ENCODE measurements at places on chromosomes 2 and 18.

- no peak for DNase-seq
These were observed 126.6 kb downstream of the SH3RF3 start for GRCh38 chr2:109255654-109256053.

GRCh38 chr18:79952456-79952995 is 1.1 kb upstream of the SLC66A2 start:
- no peak for DNase-seq

- no peak for DNase-seq
These were observed 620.6 kb upstream of the ID2 start for GRCh38 chr2:8061219-8061618.

DNA sequence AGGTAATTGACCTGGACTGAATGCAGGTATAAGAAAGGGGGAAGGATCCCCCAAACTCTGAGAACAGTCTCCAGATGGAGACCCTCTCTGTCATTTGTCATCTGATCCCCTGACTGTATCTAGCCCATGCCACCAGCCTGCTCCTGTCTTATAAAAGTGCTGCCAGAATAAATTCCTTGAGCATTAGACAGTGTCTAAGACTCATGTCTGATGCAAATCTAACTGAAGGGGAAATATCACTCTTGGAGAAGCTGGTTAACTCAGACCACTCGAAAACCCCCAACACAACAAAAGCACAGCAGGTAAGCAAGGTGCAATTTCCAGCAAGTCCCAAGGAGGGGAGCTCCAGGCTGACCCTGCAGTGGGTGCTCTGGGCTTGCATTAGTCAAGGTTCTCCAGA is 40.9 kb upstream of the KDM3A start:
- no peak for DNase-seq

- peak; percentile 96 for DNase-seq
These were observed 217.6 kb upstream of the THUMPD2 start for GRCh38 chr2:39996653-39997080.

- DNase-seq = no peak
These were observed 75.7 kb upstream of the CDCA7 start for GRCh38 chr2:173278794-173279526.

DNA sequence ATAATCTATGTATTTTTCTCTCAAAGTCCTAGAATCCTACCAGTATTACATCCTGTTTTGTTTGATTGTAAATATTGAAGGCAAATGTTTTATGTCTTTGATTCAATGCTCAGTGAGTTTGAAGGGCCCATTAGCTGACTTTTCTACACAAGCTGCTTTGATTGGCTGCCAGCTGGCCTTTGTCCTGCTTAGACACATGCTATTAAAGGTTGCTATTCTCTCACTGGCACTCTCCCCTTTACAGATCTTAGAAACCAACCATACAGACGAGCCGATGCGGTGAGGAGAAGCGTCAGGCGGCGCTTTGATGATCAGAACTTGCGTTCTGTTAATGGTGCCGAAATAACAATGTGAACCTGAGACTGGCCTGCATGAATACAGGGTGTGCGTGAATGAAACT is 69.7 kb downstream of the PRPF40A start:
- DNase-seq = peak; percentile 29

GRCh38 chr2:206343816-206344215 is 69.4 kb downstream of the ZDBF2 start:
- DNase-seq = no peak

GRCh38 chr18:48472610-48473009 is 63.4 kb upstream of the ZBTB7C start:
- DNase-seq = peak; percentile 44

- DNase-seq = peak; percentile 43
These were observed 6.2 kb downstream of the RAMP1 start for GRCh38 chr2:237865623-237866041.

GRCh38 chr2:209049608-209050007 is 374.2 kb upstream of the MAP2 start:
- DNase-seq = no peak

GRCh38 chr2:197113275-197113711 is 186.8 kb upstream of the PGAP1 start:
- peak; percentile 27 for DNase-seq

- no peak for DNase-seq
These were observed 110.5 kb upstream of the ID2 start for GRCh38 chr2:8571301-8571791.

GRCh38 chr2:100875516-100876230 is 55.7 kb downstream of the NPAS2 start:
- DNase-seq = no peak

- peak; percentile 37 for DNase-seq
These were observed 77.5 kb upstream of the PROKR1 start for GRCh38 chr2:68565858-68566257.

- no peak for DNase-seq
These were observed 31.3 kb upstream of the SLC25A52 start for GRCh38 chr18:31791817-31792579.

GRCh38 chr2:161780881-161781280 is 156.7 kb downstream of the SLC4A10 start:
- DNase-seq = no peak

DNA sequence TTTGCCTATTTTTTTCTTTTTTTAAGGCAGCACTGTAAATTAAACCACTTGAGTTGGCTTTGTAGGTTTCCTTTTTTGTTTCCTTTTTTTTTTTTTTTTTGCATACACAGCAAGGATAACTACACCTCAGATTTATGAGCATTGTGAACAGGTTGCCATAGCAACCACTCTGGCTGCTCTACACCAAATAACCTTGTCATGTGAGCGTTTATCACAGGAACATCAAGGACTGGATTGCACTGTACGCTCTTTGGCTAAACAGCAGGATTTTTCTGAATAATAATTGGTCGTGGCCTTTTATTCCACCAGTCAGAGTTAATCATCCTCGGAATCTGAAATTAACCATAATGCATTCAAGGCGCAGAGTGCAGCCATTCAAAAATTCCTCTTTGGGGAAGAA is 199.1 kb upstream of the SLC14A2 start:
- peak; percentile 64 for DNase-seq

GRCh38 chr2:168699844-168700417 is 102.5 kb upstream of the NOSTRIN start:
- peak; percentile 22 for DNase-seq

- DNase-seq = peak; percentile 47
These were observed 223.4 kb downstream of the SP3 start for GRCh38 chr2:173741759-173742158.

DNA sequence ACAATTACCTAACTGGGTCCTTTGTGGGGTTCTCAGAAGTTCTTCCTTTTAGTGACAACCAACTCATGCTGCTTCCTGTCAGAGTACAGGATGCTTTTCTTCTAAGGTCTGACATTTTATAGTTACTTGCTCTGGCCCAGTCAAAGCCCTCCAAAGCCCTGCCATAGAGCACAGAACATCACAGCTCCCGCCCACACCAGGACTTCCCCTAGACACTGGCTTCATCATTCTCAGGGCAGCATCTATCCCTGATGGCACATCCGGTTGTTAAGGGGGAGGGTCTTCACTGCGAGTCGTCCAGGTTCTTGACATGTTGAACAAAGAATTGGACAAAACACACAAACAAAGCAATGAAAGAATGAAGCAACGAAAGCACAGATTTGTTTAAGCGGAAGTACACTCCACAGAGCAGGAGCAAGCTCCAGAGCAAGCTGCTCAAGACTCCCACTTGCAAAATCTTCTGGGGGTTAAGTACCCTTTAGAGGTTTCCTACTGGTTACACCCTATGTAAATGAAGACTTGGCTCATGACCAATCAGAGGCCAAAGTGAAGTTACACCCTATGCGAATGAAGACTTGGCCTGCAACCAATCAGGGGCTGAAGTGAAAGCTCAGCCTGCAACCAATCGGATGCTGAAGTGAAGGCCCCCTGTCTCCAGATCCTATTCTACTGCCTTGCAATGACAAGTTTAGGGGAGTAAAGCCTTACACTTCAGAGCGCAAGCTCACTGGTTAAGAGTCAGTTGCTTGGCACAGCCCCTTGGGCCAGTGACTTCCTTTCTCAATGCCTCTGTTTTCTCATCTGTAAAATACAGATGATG is 79.0 kb downstream of the HDAC4 start:
- DNase-seq = no peak

GRCh38 chr2:86048888-86049287 is 56.8 kb downstream of the POLR1A start:
- DNase-seq = no peak

GRCh38 chr2:168901003-168901402 is at the start of gene G6PC2:
Gene G6PC2 (plus strand): TSS chr2:168901291. CDS start chr2:168901332, 41 bp downstream.
- DNase-seq = no peak

GRCh38 chr2:163187995-163188655 is 349.6 kb upstream of the KCNH7 start:
- DNase-seq = peak; percentile 12

DNA sequence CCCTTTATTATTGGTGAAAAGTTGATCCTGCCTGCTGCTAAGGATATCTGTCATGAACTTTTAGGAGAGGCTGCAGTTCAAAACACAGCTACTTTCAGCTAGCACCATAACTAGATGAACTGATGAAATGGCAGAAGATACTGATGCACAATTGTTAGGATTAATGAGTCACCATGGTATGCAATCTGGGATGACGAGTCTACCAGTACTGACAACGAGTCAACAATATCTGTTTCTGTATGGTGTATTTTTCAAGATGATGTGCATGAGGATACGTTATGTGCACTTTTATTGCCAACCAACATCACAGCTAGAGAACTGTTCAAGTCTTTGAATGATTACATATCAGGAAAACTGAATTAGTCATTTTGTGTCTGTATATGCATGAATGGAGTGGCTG is 68.7 kb downstream of the NETO1 start:
- DNase-seq = no peak

DNA sequence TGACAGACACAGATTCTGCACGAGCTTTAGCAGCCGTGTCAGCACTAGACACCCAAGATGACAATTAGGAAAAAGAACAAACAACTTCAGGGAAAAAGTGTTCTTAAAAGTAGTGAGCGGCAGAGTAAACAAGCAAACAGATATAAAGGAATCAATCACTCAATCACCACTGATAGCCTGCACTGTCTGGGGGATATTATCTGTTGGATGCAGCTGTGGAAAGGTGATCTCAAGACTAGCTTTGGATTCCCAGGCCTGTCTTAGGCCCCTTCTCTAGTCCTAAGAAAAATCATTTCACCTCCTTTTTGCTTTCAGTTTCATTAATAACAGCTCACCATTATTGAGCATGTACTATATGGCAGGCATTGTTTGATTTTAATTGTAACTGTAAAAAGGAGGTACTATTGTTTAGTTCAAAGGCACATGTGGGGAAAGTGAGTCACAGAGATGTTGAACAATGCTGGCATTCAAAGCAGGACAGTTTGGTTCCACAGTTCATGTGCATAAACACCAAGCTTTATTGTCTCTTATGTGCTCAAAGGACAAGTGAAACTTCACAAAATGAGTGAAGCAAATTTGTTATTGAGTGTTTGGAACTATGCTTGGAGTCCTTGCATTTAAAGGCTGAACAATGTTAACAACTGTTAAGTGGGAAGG is 147.3 kb upstream of the TCF4 start:
- DNase-seq = no peak

- DNase-seq = no peak
These were observed 15.9 kb downstream of the SCG2 start for GRCh38 chr2:223586261-223586660.

- no peak for DNase-seq
These were observed 104.4 kb downstream of the AFF3 start for GRCh38 chr2:100038011-100038410.

DNA sequence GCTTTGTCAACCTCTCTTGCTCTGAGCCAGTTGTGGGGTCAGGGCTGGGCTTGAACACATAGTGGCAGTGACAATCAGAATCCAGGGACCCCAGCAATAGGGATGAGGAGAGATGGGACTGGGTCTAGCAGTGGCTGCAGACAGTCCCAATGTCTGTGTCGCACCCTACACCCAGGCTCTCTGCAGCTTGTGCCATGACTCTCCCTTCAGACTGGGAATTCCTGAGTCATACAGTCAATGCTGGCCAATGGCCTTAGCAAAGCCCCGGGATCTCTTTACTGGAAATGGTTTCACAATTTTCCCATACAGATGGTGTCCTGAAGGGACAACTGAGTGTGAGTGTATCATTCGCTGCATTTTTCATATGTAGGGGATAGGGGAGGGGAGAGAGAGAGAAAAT is 74.2 kb upstream of the CELF4 start:
- no peak for DNase-seq

- no peak for DNase-seq
These were observed 238.5 kb downstream of the WDR7 start for GRCh38 chr18:56889621-56890020.

DNA sequence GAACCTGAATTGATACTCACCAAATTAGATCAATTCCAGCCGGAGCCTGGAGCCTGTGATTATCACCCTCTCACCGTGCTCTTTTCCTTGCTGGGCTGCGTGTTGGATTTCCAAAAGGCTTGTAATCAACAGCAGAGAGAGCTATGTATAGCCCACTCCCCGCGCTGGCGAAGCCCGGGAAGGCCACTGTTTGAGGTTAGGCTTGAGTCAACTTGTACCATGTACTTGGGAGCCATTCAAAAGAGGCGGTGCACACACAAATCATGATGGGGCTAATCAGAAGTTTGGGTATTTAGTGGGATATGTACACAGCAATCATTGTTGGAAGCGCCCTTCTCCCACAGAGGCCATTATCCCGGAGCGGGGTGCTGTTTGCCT is 151.6 kb downstream of the GLI2 start:
- no peak for DNase-seq

- DNase-seq = no peak
These were observed 241.9 kb downstream of the WDPCP start for GRCh38 chr2:63346411-63346810.

GRCh38 chr2:48313036-48313877 is 216.7 kb upstream of the STON1 start:
- no peak for DNase-seq

DNA sequence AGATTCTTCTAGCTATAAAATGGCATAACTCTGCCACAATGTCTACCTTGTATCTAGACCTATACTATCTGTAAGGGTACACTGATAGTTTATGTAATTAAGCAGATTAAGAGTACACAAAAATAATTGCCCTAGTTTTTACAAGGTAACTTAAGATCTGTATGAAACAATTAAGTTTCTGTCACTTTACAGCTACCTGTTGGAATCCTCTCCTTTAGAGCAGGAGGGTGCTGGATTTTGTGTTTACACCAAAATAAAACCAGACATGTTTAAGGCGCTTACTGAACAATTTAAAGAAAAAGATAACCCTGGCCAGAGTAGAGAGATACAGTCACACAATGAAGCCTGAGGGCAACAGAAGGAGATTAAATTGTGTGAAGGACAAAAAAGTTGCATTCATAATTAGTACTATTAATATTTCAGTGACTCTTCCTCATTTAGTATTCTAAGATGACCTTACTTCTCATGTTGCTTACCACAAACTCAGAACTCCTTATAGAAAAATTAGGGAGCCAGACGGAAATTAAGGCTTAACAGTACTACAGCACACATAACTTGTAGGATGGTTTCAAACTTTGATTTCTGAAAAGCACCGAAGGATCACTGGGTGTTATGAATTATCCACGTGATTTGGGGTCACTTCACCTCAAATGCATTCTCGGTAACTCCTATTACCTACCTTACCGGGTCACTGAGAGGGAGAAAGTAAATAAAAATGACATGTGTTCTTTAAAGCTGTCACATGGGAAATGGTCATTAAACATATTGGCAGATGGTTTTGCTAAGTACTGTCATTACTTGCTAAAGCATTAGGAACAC is 1.0 kb downstream of the DARS1 start:
- DNase-seq = no peak
